Heart right ventricle (tissue), 16 donors: ENCODE measurements at places on chromosomes 6 and 20. TPM values are rescaled to one million over a fixed set of nuclear protein-coding genes. Genes with fewer than 3 reads are reported as not detected.
A peak's percentile ranks its signal among the peaks of the same experiment; 100 is the strongest.

- H3K27ac ChIP-seq: no peak overlapping the region
- H3K36me3 ChIP-seq: no peaks in the 10 kb centered on the region
- no peak for DNase-seq
Observed at GRCh38 chr6:139150920-139151319, 16.0 kb downstream of the HECA start.

GRCh38 chr6:92577077-92577719 lies 842.2 kb downstream of the EPHA7 start:
- H3K27me3 ChIP-seq: no peaks in the 10 kb centered on the region
- H3K36me3 ChIP-seq: no peaks in the 10 kb centered on the region
- no peaks in the 10 kb centered on the region for H3K4me1 ChIP-seq
- no peak overlapping the region for H3K4me3 ChIP-seq
- no peak overlapping the region for H3K27ac ChIP-seq
- DNase-seq: no peak

DNA sequence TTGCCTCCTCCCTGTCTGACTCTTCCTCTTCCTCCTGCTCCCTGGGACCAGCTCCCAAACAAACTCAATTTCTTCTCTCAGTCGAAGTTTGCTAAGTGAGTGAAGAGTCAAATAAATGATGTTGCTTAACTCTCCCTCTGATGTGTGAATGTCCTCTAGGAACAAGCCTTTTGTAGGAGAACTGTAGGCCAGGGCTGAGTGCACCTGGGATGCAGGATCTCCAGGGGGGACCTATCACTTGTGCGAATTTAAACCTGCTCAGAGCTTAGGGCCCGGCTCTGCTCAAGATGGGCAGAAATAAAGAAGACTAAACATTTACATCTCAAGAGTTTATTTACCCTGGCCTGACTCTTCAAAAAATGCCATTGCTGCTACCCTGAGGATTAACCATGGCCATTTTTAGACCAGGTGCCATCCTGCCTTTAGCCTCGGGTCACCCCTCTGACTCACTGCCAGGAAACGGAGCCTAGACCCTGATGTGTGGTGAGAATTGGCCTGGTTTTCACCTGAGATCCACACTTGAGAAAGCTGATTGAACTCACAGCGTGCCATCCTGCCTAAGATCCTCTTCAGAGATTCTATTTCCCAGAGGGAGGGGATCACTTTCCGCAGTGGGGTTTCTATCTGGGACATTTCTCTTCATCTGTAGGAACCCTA lies 63.6 kb upstream of the CD93 start:
- DNase-seq: peak; percentile 3
- H3K27me3 ChIP-seq: no peaks in the 10 kb centered on the region
- H3K27ac ChIP-seq: no peak overlapping the region
- H3K36me3 ChIP-seq: no peaks in the 10 kb centered on the region
- H3K4me3 ChIP-seq: no peak overlapping the region

DNA sequence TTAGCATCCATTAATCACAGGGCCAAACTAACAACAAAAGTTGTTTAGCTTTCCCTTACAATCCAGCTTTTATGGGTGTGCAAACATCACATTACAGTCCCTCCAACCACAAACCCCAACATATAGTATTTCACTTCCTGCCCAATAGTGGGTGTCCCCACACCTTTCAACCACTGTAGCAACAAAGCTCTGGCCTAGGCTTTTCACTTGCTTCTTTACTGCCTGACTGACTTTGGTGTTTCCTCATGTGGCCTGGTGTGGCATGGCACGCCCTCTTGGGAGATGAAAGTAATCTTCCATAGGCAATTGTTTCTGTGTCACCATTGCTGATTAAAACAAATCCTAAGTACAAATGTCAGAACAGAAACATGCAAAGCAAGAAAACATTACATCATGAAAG lies 46.3 kb downstream of the MCM8 start:
- H3K27me3 ChIP-seq: no peaks in the 10 kb centered on the region
- DNase-seq: no peak
- no peak overlapping the region for H3K4me3 ChIP-seq
- peaks cover 4% of the 10 kb centered on the region for H3K4me1 ChIP-seq

DNA sequence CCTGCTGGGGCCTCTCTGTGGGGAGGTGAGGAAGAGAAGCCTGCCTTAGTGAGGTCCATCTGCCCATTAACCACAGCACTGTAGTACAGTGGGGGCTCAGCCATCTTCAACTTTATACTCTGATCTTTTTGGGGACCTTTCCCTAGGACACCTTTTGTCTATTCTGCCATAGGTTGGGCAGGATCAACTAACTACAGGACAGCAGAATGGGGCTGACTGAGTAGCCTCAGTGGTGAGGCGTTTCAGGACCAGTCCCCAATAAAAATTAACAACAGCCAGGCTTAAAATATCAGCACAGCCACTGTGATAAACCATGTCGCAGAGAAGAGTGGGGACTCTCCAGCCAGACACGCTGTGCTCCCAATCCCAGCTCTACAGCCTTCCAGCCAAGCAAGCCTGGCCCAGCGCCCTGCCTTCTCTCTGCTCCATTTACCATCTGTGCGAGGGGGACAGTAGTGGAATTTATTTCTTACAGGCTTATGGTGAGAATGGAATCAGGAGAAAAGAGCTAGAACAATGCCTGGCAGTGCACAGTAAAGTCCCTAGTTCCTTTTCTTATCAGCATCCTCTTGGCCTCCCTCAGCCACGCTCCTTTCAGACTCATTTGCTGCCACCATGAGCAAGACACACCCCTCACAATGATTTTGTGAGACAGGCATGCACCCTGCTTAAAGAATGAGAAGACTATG lies 75.5 kb downstream of the SLC22A23 start:
- peak; percentile 38 for DNase-seq
- no peak overlapping the region for H3K4me3 ChIP-seq
- no peaks in the 10 kb centered on the region for H3K27me3 ChIP-seq
- no peak overlapping the region for H3K27ac ChIP-seq

GRCh38 chr20:1861347-1861976 lies 33.7 kb upstream of the SIRPA start:
- no peaks in the 10 kb centered on the region for H3K27me3 ChIP-seq
- H3K4me3 ChIP-seq: no peak overlapping the region
- no peak for DNase-seq
- H3K4me1 ChIP-seq: peaks cover 32% of the 10 kb centered on the region

GRCh38 chr6:131597446-131597845 lies 24.4 kb downstream of the ARG1 start:
- peaks cover 71% of the 10 kb centered on the region for H3K36me3 ChIP-seq
- H3K4me3 ChIP-seq: no peak overlapping the region
- no peaks in the 10 kb centered on the region for H3K4me1 ChIP-seq
- no peaks in the 10 kb centered on the region for H3K27me3 ChIP-seq
- H3K27ac ChIP-seq: no peak overlapping the region
- DNase-seq: no peak

DNA sequence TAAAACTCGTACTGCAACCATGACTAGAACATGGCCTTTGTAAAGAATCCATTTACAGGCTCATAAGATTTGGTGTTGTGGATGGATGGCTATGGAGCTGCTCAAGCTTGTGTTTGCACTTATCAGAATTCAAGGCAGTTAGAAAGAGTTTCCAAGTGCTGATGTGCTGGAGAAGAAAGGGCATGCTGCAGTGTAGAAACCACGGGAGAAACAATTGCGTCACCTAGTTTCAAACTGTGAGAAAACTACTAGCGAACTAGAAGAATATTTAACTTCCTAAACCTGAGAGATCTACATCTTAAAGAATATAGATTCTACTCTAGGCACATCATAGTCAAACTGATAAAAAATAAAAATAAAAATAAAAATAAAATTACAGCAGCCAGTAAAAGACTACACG lies 116.2 kb downstream of the SGK1 start:
- H3K4me3 ChIP-seq: no peak overlapping the region
- no peaks in the 10 kb centered on the region for H3K4me1 ChIP-seq
- no peak overlapping the region for H3K27ac ChIP-seq
- H3K27me3 ChIP-seq: no peaks in the 10 kb centered on the region
- H3K36me3 ChIP-seq: no peaks in the 10 kb centered on the region
- no peak for DNase-seq

GRCh38 chr6:156191895-156192294 lies 585.3 kb upstream of the ARID1B start:
- no peak overlapping the region for H3K4me3 ChIP-seq
- H3K4me1 ChIP-seq: no peaks in the 10 kb centered on the region
- no peak for DNase-seq
- H3K27ac ChIP-seq: no peak overlapping the region
- no peaks in the 10 kb centered on the region for H3K36me3 ChIP-seq

DNA sequence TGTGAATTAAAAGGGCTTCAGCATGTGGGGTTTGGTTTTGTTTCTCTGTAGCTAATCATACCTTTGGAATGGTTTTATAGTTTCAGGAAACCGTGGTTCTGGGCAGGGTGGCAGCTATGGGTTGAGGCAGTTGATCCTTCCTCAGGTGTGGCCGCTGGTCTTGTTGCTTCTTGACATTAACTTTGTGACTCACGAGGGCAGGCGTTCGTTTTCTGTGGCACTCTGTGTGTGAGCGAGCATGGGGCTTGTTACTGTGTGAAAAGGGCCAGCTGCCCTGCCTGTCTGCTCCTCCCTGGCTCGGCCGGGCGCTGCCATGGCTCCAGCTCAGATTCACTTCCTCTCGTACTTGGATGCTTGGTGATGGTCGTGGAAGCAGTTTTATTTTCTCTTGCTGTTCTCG lies 16.2 kb downstream of the DNAJC5 start:
- DNase-seq: no peak
- no peaks in the 10 kb centered on the region for H3K27me3 ChIP-seq
- no peaks in the 10 kb centered on the region for H3K36me3 ChIP-seq
- no peak overlapping the region for H3K4me3 ChIP-seq

DNA sequence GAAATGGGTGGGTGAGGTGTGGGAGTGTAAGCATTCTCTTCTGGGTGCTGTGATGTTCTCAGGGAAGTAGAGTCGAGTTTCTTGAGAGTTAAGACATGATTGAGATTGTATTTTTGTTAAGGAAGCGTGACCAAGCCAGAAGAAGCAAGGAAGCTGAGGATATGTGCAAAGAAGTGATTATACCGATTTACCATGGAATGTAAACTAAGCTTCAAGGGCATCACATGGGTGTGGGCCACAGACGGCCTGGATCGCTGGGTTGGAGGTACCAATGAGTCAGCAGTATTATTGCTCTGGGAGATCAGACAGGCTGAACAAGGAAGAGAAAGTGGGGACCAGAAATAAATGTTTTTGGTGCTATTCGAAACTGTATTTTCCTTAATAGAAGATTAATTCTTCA lies 184.1 kb upstream of the GMDS start:
- no peaks in the 10 kb centered on the region for H3K27me3 ChIP-seq
- DNase-seq: no peak
- no peaks in the 10 kb centered on the region for H3K4me1 ChIP-seq
- no peak overlapping the region for H3K4me3 ChIP-seq

DNA sequence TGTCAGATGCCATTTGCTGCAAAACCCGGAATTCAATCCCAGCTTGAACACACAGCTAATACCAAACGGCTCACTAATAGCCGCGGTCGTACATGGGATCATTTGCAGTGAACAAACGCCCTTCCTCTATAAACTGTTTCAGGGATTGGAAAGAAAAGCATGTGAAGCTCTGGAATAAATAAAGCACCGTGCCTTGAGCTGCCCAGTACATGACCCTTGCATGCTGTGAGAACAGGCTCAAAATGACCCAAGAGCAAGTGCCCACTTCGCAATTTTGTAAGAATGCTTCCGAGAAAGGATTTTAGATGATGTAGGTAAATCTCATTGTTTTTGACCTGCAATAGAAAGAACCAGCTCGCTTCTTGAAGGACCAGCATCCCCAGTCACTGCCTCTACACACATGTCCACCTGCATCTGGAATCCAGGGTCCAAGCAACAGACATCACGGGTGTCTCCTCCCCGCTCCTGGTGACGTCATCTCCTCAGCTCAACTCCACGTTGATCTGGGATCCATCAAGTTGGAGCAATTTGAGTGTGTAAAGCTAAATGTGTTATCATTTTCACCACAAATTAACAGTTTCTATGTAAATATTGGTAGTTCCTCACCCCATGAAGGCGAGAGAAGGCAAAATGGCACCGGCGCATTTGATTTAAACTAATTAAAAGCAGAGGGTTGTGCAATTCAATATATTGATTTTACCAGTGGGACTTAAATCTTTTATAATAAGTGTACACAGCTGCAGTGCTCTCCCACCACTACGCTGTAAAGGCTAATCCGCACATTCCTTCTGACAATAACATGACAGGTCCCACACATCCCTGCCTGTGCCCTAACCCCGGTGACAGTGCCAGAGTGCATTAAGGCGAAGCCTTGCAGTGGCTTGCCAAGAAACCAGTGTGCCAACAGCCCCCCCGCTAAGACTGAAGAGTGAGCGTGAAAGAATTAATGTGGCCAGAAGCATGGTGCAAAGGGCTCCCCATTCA lies 6.2 kb downstream of the BMP7 start:
- peaks cover 5% of the 10 kb centered on the region for H3K4me1 ChIP-seq
- H3K36me3 ChIP-seq: no peaks in the 10 kb centered on the region
- peaks cover 99% of the 10 kb centered on the region for H3K27me3 ChIP-seq
- DNase-seq: no peak
- H3K27ac ChIP-seq: peak overlapping the region; percentile 67

DNA sequence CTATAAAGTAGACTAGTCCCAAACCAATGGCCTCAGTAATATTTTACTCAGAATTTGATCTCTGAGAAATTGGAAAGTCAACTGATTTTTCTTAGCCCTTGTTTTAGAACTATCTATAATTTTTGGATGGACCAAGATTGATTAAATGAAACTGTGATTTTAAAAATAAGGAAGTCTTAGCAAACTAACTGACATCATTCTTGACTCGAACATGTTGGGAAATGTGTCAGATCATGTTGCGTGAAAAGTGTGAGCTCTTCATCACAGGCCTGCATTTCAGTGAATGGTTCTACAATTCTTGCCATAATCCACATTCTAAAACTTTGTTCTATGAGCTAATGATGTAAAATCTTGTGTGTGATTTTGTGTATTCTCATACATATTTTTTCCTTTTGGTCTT lies 11.0 kb downstream of the TNFAIP3 start:
- H3K27ac ChIP-seq: peak overlapping the region; percentile 28
- no peak for DNase-seq
- peaks cover 4% of the 10 kb centered on the region for H3K36me3 ChIP-seq
- no peaks in the 10 kb centered on the region for H3K27me3 ChIP-seq
- no peak overlapping the region for H3K4me3 ChIP-seq
- peaks cover under 1% of the 10 kb centered on the region for H3K4me1 ChIP-seq

- no peak overlapping the region for H3K4me3 ChIP-seq
- H3K36me3 ChIP-seq: no peaks in the 10 kb centered on the region
- H3K27ac ChIP-seq: no peak overlapping the region
- H3K4me1 ChIP-seq: no peaks in the 10 kb centered on the region
Observed at GRCh38 chr20:12610871-12611270, 397.9 kb upstream of the SPTLC3 start.

GRCh38 chr20:45798935-45799642 lies 7.3 kb downstream of the DNTTIP1 start:
- H3K4me1 ChIP-seq: no peaks in the 10 kb centered on the region
- H3K36me3 ChIP-seq: peaks cover 65% of the 10 kb centered on the region
- no peak for DNase-seq
- H3K27me3 ChIP-seq: no peaks in the 10 kb centered on the region

PRSS35 gene
- not detected for total RNA-seq

STMND1 gene
- total RNA-seq: not detected

MATN4 gene
- total RNA-seq: not detected

FOXS1 gene
- 1.8 TPM for total RNA-seq

PI3 gene
- 1.9 TPM for total RNA-seq

POPDC3 gene
- total RNA-seq: 31.1 TPM

TNNC2 gene
- not detected for total RNA-seq

CDH22 gene
- total RNA-seq: 0.16 TPM

PHACTR1 gene
- 68.4 TPM for total RNA-seq

C20orf204 gene
- 0.32 TPM for total RNA-seq
